ENCODE measurements at places on chromosomes 7 and 10. TPM values are rescaled to one million over a fixed set of nuclear protein-coding genes. Genes with fewer than 3 reads are reported as not detected.

GRCh38 chr10:55500931-55501559 lies 700.0 kb upstream of the PCDH15 start:
- H3K4me3 ChIP-seq: no peak overlapping the region
- DNase-seq: no peak
- H3K4me1 ChIP-seq: no peaks in the 10 kb centered on the region
- H3K27me3 ChIP-seq: no peaks in the 10 kb centered on the region
- H3K36me3 ChIP-seq: no peaks in the 10 kb centered on the region
- no peak overlapping the region for H3K27ac ChIP-seq

- H3K27ac ChIP-seq: no peak overlapping the region
- no peaks in the 10 kb centered on the region for H3K4me1 ChIP-seq
- H3K4me3 ChIP-seq: no peak overlapping the region
- no peaks in the 10 kb centered on the region for H3K36me3 ChIP-seq
- H3K27me3 ChIP-seq: no peaks in the 10 kb centered on the region
Measured at GRCh38 chr10:66982792-66983474, 57.1 kb downstream of the LRRTM3 start.

DNA sequence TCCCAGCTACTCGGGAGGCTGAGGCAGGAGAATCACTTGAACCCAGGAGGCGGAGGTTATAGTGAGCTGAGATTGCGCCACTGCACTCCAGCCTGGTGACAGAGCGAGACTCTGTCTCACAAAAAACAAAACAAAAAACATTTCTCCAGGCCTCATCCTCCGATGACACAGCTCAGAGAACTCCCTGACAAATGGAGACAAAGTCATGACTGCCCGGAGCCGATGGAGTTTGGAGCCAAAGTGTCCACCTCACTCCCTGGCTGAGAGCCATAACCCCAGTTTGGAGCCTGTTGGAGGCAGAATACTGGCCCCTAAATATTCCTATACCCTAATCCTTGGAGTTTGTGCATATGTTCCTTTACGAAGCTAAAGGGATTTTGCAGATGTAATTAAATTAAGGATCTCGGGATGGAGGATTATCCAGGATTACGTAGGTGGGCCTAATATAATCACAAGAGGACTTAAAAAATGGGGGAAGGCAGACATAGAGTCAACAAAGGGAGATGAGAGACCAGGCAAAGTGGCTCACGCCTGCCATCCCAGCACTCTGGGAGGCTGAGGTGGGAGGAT lies 22.7 kb downstream of the SSC4D start:
- no peaks in the 10 kb centered on the region for H3K27me3 ChIP-seq
- H3K4me1 ChIP-seq: peaks cover 8% of the 10 kb centered on the region
- DNase-seq: no peak
- H3K4me3 ChIP-seq: no peak overlapping the region

Gene CHST3
- total RNA-seq: 17.9 TPM

Gene POU6F2
- total RNA-seq: not detected

GRCh38 chr7:54985426-54986330 lies 33.1 kb upstream of the EGFR start:
- no peak for DNase-seq
- H3K27ac ChIP-seq: no peak overlapping the region
- H3K4me1 ChIP-seq: no peaks in the 10 kb centered on the region
- no peak overlapping the region for H3K4me3 ChIP-seq

- no peak for DNase-seq
- H3K4me1 ChIP-seq: no peaks in the 10 kb centered on the region
- H3K27ac ChIP-seq: peak overlapping the region; percentile 27
- no peak overlapping the region for H3K4me3 ChIP-seq
Measured at GRCh38 chr7:20647036-20647435, 31.6 kb downstream of the ABCB5 start.

Gene LRRC17
- total RNA-seq: 1.1 TPM

DNA sequence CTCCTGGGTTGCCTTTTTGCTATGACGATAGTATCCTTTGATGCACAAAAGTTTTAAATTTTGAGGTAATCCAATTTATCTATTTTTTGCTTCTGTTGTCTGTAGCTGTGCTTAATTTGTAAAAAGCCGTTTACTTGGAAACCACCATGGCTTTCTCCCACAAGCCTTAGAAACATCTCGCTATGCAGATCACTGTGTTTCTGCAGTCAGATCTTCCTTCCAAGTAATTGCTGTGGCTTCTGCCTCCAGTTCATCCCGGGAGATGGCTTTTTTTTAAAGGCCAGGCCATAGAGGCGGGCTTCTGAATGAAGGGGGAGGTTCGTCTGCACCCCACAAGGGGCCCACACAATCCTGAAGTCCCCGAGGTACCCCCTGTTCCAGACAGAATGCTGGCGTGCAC lies 48.3 kb upstream of the OCM2 start:
- H3K4me1 ChIP-seq: peaks cover 6% of the 10 kb centered on the region
- H3K36me3 ChIP-seq: no peaks in the 10 kb centered on the region
- no peak overlapping the region for H3K4me3 ChIP-seq
- no peak overlapping the region for H3K27ac ChIP-seq
- H3K27me3 ChIP-seq: no peaks in the 10 kb centered on the region
- no peak for DNase-seq

Gene LLCFC1
- not detected for total RNA-seq

Gene SFTPD
- total RNA-seq: 3.0 TPM

- H3K36me3 ChIP-seq: no peaks in the 10 kb centered on the region
- no peaks in the 10 kb centered on the region for H3K27me3 ChIP-seq
- no peak overlapping the region for H3K4me3 ChIP-seq
Measured at GRCh38 chr10:126042906-126043305, 146.5 kb downstream of the FANK1 start.

Gene ZSCAN25
- 46.1 TPM for total RNA-seq

Gene LIPF
- total RNA-seq: not detected

DNA sequence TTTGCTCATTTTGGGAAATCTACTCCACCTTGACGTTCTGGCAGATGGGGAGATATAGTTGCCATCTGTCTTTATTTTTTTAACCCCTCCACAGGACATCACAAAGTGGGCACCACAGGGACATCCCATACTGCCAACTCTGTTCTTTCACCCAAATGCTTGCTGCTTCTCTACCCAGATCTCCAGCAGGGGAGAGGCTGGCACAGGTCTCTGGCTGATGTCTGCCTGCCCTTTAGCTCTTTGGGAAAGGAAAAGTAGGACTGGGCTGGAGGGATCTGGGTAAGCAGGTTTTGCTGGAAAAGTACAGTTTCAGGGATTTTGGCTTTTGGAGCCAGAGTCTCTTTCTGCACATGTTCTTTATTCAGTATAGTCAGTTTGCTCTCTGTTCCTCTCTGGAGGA lies 156.7 kb downstream of the ANLN start:
- no peaks in the 10 kb centered on the region for H3K4me1 ChIP-seq
- H3K36me3 ChIP-seq: no peaks in the 10 kb centered on the region
- no peaks in the 10 kb centered on the region for H3K27me3 ChIP-seq
- no peak overlapping the region for H3K27ac ChIP-seq
- no peak for DNase-seq
- no peak overlapping the region for H3K4me3 ChIP-seq

GRCh38 chr10:85600026-85600743 lies 766.4 kb downstream of the GRID1 start:
- H3K27me3 ChIP-seq: no peaks in the 10 kb centered on the region
- no peak for DNase-seq
- no peak overlapping the region for H3K4me3 ChIP-seq
- H3K27ac ChIP-seq: no peak overlapping the region

Gene SFR1
- 10.8 TPM for total RNA-seq

GRCh38 chr7:99012722-99013121 lies 131.2 kb downstream of the SMURF1 start:
- H3K27ac ChIP-seq: no peak overlapping the region
- DNase-seq: peak; percentile 5
- peaks cover 80% of the 10 kb centered on the region for H3K36me3 ChIP-seq
- H3K4me1 ChIP-seq: no peaks in the 10 kb centered on the region

DNA sequence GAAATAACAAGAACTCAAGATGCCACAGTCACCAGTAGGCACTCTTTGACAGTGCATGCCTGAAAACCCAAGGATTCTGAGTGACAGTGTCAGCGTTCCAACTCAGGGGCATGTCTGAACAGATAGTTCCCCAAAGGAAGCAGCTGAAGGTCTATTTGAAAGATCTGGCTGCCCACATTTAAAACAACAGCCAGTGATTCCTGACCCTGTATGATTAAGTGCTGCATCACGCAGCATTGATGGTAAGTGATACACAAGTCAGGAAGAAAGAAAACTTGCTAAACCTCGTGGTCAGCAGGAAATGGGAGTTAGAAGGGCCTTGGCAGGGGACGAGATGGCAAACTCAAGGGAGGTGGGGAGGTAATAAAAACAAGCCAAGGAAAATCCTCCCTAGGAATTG lies 1013.1 kb downstream of the TYW1 start:
- H3K4me3 ChIP-seq: no peak overlapping the region
- no peaks in the 10 kb centered on the region for H3K4me1 ChIP-seq
- H3K27ac ChIP-seq: no peak overlapping the region
- H3K27me3 ChIP-seq: no peaks in the 10 kb centered on the region
- H3K36me3 ChIP-seq: no peaks in the 10 kb centered on the region

GRCh38 chr7:133790911-133791310 lies 336.2 kb upstream of the LRGUK start:
- H3K27me3 ChIP-seq: no peaks in the 10 kb centered on the region
- H3K4me1 ChIP-seq: no peaks in the 10 kb centered on the region
- no peak for DNase-seq
- no peaks in the 10 kb centered on the region for H3K36me3 ChIP-seq
- no peak overlapping the region for H3K4me3 ChIP-seq

Gene CELF2
- 18.1 TPM for total RNA-seq

Gene SPDYE2
- not detected for total RNA-seq

DNA sequence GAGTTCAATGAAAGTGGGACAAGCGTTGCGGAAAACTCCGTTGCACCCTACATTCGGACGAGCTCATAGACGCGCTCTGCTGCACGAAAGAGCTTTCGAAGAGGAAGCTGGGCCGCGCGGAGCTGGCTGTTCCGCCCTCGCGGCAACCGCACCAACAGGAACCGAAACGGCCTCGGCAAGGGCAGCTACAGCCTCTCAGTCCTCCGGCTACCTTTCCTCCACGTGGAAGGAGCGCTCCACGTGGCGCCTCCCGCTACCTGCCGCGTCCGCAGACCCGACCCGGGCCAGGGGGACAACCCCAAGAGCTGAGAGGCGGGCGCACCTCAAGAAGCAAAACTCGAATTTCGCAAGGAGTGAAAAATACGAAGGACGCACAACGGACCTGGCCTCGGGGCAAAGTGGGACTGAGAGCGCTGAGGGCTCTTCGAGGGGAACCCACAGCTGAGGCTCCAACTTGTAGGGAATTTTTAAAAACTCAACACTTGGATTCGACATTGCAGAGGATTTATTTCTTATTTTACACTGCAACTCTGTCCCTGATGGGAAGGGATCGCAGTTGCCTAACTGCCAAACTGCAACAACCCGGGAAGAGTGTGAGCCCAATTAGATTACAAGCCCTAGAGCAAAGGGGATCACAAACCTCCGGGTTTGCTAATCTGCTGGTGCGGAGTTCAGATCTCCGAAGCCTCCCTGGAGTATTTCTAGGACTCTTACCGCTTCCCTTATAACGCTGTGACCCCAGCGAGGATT lies 1.4 kb downstream of the HPSE2 start:
- H3K36me3 ChIP-seq: no peaks in the 10 kb centered on the region
- H3K4me1 ChIP-seq: peaks cover 46% of the 10 kb centered on the region
- H3K27me3 ChIP-seq: peaks cover 89% of the 10 kb centered on the region
- peak overlapping the region; percentile 48 for H3K4me3 ChIP-seq
- no peak overlapping the region for H3K27ac ChIP-seq

- H3K4me1 ChIP-seq: peaks cover 8% of the 10 kb centered on the region
- no peak overlapping the region for H3K27ac ChIP-seq
- H3K36me3 ChIP-seq: peaks cover 5% of the 10 kb centered on the region
- DNase-seq: no peak
- no peak overlapping the region for H3K4me3 ChIP-seq
Measured at GRCh38 chr10:72834183-72834825, 59.2 kb upstream of the OIT3 start.

DNA sequence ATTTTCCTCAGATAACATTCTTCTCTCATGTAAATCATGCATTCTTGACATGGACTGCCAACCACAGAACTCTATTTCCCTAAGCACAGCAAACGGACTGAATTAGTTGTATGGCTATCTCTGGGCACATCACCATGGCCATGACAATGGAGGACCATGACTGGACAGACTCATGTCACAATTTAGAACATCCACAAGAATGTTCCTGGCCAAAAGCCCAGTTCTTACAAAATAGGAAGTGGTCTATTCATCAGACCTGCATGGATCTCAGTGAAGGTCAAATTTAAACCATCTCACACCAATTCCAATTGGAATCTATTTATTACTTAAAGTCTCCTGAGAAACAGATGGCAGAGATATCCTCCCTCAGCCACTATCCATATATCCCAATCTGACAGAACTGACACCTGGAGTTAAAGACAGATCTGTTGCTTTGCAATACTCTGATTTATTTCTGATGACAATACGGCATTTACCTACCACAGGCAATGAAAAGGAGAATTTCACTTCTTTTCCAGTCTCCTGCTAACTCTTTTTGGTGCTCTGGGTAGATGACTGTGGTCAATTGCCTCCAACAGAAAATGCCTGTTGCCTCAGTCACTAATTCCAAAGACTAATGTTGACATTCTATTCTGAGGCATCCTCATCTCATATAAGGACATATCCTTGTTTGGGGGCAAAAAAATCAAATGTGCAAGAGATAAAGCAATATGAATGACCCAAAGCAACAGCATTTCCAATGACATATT lies 254.8 kb downstream of the HTR7 start:
- no peak overlapping the region for H3K27ac ChIP-seq
- H3K27me3 ChIP-seq: no peaks in the 10 kb centered on the region
- no peak overlapping the region for H3K4me3 ChIP-seq
- DNase-seq: no peak

DNA sequence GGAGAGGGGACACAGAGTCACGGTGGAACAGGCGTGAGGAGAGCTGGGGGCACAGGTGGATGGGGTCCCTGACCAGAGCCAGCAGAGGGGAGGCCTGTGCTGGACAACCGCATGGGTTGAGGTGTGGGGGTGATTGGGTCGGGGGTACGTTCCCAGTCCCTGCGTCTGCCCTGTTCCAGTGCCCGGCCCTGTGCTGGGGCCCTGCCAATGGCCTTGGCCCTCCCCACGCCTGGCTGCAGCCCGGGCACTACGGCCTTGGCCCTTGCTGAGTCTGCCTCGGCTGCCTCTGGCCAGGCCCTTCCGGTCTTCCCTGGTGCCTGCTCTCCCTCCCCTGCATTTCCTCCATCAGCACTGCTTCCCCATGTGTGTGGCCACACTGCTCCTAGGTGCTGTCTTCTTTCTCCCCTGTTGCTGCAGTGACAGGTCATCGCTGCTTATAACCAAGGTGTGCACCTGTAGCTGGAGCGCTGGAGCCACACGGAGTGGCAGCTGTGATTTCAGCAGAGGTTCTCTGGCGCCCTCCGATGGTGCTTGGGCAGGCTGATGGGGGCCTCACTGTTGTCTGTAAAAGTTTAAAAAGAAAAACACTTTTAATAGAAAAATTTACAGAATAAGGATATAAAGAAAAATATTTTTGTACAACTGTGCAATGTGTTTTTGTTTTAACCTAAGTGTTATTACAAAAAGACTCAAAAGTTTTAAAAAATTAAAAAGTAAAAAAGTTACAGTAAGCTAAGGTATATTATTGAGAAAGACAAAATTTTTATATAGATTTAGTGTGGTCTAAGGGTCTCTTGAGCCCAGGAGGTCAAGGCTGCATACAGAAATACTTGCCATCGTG lies 45.2 kb upstream of the BHLHA15 start:
- H3K36me3 ChIP-seq: peaks cover 3% of the 10 kb centered on the region
- no peak overlapping the region for H3K27ac ChIP-seq
- H3K27me3 ChIP-seq: no peaks in the 10 kb centered on the region
- H3K4me1 ChIP-seq: peaks cover 20% of the 10 kb centered on the region
- DNase-seq: no peak

Data from suprapubic skin (tissue), 4 donors.